ENCODE measurements at places on chromosomes 1 and 21.

GRCh38 chr1:246096356-246096755, 410.7 kb downstream of the SMYD3 start:
- DNase-seq, result no peak

GRCh38 chr1:41239988-41240610, 2.0 kb downstream of the SCMH1 start:
- DNase-seq, result no peak

- DNase-seq, result no peak
Measured at GRCh38 chr1:16721871-16722641, 18.3 kb upstream of the RNU1-4 start.

DNA sequence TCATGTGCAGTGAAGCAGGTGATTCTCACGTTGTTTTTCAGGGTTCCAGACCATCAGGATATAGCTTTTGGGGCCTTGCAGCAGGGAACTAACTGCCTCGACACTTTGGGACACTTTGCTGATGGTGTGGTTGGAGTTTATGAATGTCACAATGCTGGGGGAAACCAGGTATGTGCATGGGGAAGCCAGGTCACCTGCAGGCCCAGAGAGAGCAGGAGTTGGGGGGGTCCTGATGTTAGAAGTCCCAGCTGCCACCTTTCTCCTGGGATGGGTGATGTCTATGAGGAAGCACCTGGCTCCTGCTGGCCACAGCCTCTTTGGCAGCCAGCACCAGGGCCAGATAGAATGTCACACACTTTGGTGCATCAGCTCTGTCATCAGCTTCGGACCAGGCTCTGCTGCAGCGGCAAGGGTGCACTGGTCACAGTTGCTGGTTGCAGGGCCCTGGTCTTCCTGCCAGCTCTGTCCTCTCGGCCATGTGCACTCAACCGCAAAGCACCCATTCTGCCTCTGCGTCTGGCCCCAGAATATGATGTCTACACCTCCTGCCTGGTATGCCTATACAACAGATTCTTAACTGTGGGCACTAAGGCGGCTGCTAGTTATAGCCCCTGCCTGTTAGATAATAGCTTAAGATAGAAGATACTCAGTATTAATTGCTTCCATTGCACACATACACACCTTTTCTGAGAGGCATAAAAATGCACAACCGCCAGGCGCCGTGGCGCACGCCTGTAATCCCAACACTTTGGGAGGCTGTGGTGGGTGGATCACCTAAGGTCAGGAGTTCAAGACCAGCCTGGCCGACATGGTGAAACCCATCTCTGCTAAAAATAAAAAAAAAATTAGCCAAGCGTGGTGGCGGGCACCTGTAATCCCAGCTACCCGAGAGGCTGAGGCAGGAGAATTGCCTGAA, 160.7 kb downstream of the PGBD5 start:
- DNase-seq, result no peak

Data from effector CD4-positive, alpha-beta T cell (primary cell).